ENCODE measurements at places on chromosomes 12 and 14. TPM values are rescaled to one million over a fixed set of nuclear protein-coding genes. Genes with fewer than 3 reads are reported as not detected.

DNA sequence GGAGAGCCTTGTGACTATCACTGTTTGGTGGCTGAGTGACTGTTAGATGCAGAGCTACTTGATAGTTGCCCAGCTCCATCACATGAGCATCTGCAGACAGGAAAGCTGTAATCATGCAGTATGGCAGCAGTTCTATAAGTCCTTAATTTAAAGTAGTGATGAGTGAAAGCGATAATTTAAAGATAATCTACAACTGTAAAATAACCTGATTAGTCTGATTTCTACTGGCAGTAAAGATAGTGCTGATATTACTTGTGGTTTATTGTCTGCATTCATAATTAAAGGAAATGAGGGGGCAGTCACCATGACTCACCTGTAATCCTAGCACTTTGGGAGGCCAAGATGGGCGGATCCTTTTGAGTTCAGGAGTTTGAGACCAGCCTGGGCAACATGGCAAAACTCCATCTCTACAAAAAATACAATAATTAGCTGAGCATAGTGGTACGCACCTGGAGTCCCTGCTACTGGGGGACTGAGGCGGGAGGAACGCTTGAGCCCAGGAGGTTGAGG, 41.2 kb upstream of the PLEKHD1 start:
- no peak for DNase-seq

DNA sequence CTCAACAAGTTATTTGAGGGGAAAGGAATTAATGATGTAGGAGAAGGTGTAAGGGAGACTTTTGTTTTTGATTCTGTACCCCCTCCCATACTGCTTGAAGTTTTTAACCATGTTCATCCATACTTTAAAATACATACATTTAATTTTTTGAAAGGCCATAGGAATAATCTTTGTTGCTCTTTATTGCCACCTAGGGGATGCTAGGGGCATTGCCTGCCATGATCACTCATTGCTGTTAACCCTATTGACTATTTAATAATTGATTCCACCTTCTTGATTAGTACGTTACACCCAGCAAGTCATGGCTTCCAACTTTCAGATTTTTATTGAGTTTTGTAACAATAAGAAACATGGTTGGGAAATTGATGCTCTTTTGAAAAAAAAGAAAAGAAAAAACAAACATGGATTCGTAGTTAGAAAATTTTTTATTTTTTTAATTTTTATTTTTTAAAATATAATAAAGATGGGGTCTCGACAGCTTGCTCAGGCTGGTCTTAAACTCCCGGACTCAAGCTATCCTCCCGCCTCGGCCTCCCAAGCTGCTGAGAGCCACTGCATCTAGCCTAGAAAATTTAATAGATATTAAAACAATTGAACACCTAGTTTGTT, 8.5 kb upstream of the PRKAB1 start:
- DNase-seq, result no peak

DNA sequence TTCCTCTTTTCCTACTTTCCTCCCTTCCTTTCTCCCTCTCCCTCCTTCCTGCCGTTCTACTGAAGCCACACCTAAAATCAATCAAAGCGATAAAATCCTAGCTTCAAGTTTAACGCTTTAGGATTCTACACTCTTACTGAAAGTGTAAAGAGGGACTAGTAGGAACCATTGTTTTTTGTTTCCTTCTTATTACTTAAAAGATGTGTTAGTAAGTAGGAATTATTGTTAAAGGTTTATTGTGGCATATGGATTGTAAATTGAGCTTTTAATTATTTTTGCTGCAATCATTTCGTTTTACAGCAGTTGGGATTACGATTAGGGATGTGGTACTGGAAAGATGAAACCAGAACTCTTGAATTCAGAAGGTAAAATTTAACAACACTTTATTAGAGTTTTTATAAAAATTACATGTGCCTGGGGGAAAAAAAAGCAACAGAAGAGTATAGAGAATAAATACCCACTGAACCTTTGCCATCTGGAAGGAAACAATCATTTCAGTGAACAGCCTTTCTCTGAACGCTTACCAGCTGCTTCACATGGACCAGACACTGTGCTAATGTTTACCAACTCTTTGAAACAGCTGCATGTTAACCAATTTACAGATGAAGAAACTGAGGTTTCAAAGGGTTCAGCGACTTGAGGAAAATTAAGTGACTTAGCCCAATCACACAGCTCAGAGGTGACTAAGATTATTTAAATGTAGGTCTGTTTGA, 1.0 kb downstream of the PPP1R36 start:
- no peak for DNase-seq

GRCh38 chr12:6450869-6451347, 934 bp upstream of the TAPBPL start:
- DNase-seq, result no peak

GRCh38 chr14:81324011-81324410, 76.1 kb downstream of the STON2 start:
- no peak for DNase-seq

DNA sequence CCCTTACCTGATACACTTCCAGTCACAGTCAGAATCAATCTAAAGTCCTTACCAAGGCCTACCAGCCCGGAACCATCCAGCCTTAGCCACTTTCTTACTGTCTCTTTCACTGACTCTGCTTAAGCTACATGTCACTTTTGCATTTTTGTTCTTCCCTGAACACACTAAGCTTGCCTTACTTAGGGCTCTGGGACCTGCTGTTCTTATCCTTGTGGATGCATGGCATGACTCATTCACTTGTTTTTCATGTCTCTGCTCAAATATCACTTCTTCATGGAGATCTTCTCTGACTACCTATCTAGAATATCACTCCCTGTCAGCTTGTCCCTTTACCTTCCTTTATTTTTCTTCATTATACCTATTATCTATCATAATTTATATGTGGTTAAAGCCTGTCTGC, 65.6 kb upstream of the ZDHHC17 start:
- DNase-seq, result no peak

- DNase-seq, result no peak
Measured at GRCh38 chr12:94638521-94638920, 11.8 kb downstream of the TMCC3 start.

GRCh38 chr12:126767334-126767733, 1499.6 kb upstream of the TMEM132C start:
- DNase-seq, result no peak

- DNase-seq, result no peak
Measured at GRCh38 chr12:59084511-59085375, 164.4 kb upstream of the LRIG3 start.

The PRR13 gene
- total RNA-seq, result 266 TPM

The EIF2S3B gene
- 0.83 TPM for total RNA-seq

The VDR gene
- 0.86 TPM for total RNA-seq

The PMEL gene
- not detected for total RNA-seq
